ENCODE measurements at places on chromosomes 6 and 20. TPM values are rescaled to one million over a fixed set of nuclear protein-coding genes. Genes with fewer than 3 reads are reported as not detected.

The PREX1 gene
- total RNA-seq = 165 TPM

The SCAND1 gene
- 53.8 TPM for total RNA-seq

The RANBP9 gene
- total RNA-seq = 52.9 TPM

The OVOL2 gene
- not detected for total RNA-seq

The NCOA5 gene
- total RNA-seq = 47.2 TPM

The RGS19 gene
- 35.6 TPM for total RNA-seq

The PDYN gene
- total RNA-seq = not detected

The LKAAEAR1 gene
- total RNA-seq = not detected

The CNBD2 gene
- total RNA-seq = 8.2 TPM

The LZTS3 gene
- 7.0 TPM for total RNA-seq

The CRIP3 gene
- 3.0 TPM for total RNA-seq

The APMAP gene
- total RNA-seq = 48.4 TPM

The EEF1A2 gene
- 0.36 TPM for total RNA-seq

The PSORS1C2 gene
- not detected for total RNA-seq

The KCNB1 gene
- total RNA-seq = not detected

The NRSN1 gene
- not detected for total RNA-seq

The AKAP12 gene
- total RNA-seq = 0.96 TPM

Measured in CD4-positive, alpha-beta memory T cell (primary cell).